ENCODE measurements at places on chromosomes 1 and 21.
A peak's percentile ranks its signal among the peaks of the same experiment; 100 is the strongest.

DNA sequence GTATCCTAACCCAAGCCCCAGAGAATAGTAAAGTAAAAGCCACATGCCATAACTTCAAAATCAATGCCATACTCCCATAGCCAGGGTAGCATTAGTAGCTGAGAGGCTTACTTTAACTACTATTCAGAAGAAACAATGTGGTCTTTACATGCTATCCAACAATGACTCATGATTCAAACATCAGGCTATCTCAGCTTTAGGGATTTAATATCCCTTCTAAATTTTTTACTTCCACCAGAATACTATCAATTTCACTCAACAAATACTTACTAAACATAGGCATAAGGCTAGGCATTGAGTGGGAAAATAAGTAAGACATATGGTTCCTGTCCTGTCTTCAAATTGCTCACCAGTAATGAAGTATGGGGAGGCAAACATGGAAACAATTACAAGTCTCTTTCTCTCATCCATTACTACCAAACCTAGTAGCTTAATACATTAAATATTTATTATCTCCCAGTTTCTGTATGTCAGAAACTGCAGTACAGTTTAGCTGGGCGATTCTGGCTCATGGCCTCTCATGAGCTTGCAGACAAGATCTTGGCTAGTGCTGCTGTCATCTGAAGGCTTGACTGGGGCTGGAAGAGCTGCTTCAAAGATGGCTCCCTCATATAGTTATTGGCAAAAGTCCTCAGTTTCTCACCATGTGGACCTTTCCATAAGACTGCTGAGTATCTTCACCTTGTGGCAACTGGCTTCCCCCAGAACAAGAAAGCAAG is 30.7 kb downstream of the EVI5 start:
- DNase-seq, result no peak

- no peak for DNase-seq
Measured at GRCh38 chr1:175225805-175226129, 33.2 kb upstream of the KIAA0040 start.

GRCh38 chr21:33075128-33075527 is 5.2 kb downstream of the OLIG1 start:
- no peak for DNase-seq

GRCh38 chr1:177181631-177182291 is 11.0 kb downstream of the BRINP2 start:
- no peak for DNase-seq

GRCh38 chr1:85062425-85063026 is 14.2 kb upstream of the MCOLN3 start:
- DNase-seq, result no peak

- peak; percentile 33 for DNase-seq
Measured at GRCh38 chr1:110106013-110106941, 6.0 kb upstream of the UBL4B start.

GRCh38 chr1:198642983-198643382 is 4.1 kb downstream of the PTPRC start:
- no peak for DNase-seq

Data from stimulated activated CD8-positive, alpha-beta memory T cell treated with anti-CD3 and anti-CD28 coated beads, Interleukin-7, amount 100 ng/mL, for 4 hours (primary cell).